DMS153 (cell line): ENCODE measurements at places on chromosomes 12 and 14.

- no peak for DNase-seq
Measured at GRCh38 chr12:39442831-39443080, 164 bp downstream of the KIF21A start.

DNA sequence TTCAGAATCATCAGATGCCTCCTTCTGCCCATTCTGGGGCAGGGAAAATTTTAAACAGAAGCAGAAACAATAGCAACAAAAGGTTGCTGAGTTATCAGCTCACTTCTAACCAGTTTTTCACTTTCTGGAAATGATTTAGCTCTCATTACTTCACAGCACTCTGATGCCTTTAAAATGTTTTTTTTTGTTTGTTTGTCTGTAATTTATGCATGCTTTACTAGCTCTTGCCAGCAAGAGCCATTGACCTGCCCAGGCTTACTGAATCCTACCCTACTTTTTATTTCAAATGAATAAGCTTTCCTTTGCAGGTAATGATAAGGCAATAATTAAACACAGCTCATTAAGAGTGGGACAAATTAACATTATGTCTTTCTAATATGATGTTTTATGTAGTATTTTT lies 466.1 kb upstream of the NOVA1 start:
- no peak for DNase-seq

DNA sequence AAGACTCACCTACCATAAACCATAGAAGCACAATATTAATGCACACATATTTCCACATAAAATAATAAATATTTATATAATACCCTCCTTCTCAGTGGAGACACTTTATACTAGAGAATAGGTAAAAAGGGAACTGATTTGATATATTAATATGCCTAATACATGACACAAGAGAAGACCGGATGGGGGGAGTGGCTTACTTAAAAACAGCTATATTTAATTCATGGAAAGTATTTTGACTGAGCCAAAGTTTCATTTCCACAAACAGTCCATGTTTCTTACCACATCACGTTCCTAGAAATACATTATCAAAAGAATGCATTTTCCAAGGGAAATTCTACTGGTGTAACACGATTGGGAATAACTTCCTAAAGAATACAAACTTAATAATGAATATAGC lies 63.4 kb downstream of the ITPR2 start:
- DNase-seq, result no peak

- DNase-seq, result no peak
Measured at GRCh38 chr12:132049876-132050275, 94.2 kb downstream of the DDX51 start.

DNA sequence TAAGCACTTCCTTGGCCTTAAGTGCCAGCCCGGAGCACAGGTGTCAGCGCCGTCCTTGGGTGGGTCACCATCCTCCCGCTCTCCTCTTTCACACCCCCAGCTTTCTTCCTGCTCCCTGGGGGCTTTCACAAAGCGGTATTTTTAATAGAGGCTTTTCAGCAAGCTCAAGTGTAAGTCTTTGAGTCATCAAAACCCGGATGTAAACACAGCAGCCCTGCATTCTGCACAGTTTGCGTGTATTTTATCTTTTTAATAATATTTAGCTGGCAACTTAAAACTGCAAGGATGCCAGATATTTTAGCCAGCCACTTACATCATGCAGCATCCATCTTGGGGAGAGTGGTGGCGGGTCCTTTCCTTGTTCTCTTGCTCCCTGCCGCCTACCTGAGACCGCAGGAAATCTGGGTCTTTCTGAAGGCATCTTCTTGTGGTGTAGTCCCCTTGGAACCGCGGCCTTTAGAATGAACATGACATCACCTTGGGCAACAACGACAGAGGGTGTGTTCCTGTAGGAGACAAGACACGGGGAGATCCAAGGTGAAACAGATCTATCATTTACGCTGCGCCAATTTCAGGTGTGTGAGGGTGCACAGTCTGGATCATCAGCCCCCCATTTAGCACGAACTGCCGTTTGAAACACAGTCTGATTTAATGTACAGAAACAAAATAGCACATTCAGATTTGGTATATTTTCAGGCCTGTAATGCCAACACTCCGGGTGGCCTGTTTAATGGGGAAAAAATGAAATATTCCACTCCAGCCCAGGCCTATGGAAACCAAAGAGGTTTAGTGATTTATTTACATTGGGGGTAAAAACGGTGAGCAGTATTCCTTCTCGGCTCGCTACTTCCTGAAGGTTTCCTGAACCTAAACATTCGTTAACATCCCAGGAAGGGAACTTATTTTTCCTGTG lies 12.5 kb upstream of the IRF2BPL start:
- DNase-seq, result peak; percentile 48

DNA sequence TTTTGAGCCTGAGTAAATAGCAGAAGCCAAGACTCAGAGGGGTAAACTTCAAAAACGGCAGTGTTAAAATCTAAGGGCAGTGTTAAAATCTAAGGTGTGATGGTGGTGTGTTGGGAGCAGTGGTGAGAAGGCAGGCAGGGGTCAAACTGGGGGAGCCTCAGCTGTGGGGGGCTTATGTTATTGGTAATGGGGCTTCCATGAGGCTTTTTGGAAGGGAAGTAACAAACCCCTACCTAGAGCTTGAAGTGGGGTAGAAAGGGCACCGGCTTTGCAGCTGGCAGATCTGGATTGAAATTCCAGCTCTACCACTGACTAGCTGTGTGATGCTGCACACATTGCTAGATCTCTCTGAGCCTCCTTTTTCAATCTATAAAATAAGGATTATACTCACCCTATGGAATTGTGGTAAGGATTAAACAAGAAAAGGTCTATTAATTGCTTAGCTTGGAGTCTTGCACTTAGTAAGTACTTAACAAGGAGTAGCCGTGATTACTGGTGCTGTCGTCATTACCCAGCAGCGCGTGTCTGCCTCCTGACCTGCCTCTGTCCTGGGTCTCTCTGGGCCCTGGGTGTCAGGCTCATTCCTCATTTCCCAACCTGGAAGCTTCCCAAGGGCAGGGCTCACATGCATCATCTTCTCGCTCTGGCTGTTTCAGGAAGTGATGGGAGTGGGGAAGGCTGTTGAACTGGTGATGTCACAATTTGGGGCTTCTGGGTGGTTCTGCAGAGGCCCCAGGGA lies 18.5 kb upstream of the KRT80 start:
- no peak for DNase-seq

DNA sequence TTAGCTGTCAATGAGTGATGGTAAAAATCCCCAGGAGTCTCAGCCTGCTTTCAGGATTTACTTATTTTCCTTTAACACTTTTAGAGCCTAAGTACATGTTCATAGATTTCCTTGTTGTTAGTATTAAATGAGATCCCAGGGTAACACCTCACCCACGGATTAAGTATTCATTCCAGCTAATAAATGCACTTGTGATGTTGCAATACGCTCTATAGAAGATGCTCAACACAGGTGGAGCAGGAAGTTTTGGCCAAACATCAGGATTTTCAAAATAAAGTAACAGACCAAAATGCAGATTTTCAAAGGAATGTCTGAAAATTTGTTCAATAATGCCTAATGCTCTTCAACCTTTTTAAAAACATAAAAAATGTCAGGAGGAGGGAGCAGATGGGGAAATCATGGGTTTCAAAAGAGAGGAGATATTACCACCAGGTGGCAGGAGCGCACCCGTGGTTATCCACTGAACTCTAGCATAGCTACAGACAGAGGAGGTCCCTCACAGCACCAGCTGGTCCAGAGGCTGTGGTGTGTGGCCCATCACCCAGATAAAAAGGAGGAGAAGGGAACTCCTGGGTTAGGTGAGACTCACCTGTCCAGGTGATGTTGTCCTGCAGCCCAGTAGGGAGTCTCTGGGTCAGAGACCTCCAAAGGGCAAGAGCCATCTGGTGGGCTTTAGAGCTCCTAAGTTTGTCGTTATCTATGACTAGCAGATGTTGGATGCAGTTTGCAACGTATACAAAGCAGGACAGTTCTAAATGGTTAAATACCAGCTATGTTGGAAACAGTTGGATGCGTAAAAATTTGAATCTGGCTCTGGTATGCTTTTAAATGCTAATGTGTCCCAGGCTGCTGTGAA lies 1158.4 kb upstream of the TMEM132C start:
- DNase-seq, result peak; percentile 16

- no peak for DNase-seq
Measured at GRCh38 chr14:65075628-65076325, 26.5 kb downstream of the MAX start.

- DNase-seq, result no peak
Measured at GRCh38 chr14:97726676-97727075, 929.5 kb downstream of the VRK1 start.

GRCh38 chr12:58341791-58342190 lies 400.4 kb downstream of the ATP23 start:
- DNase-seq, result peak; percentile 85

GRCh38 chr12:125303337-125303736 lies 238.1 kb downstream of the AACS start:
- DNase-seq, result no peak

GRCh38 chr12:810671-811415 lies 58.5 kb downstream of the WNK1 start:
- DNase-seq, result no peak

DNA sequence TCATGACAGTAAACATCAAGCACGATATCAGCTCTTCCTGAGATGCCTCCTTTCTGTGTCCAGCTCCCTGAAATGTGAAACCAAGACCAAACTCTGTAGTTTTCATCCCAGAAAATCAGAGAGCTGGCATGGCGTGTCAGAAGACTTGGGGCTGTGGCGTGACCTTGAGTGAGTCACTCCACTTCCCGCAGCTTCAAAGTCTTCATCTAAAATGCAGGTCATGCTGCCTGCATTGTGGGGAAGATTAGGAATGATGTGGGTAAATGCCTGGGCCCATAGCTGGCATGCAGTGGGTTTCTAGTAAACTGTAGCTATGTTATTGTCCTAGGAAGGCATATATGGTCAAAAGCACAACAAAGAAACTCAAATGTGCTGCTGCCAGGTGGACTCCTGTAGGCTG lies 28.8 kb downstream of the OAS2 start:
- DNase-seq, result no peak

- DNase-seq, result no peak
Measured at GRCh38 chr12:12294215-12295005, 27.6 kb upstream of the LRP6 start.

GRCh38 chr14:67519406-67519805 lies 13.7 kb upstream of the PLEKHH1 start:
- DNase-seq, result no peak

- DNase-seq, result no peak
Measured at GRCh38 chr12:130879781-130880389, 8.0 kb downstream of the RAN start.

- no peak for DNase-seq
Measured at GRCh38 chr12:48997719-48998496, 1.3 kb downstream of the DDN start.

DNA sequence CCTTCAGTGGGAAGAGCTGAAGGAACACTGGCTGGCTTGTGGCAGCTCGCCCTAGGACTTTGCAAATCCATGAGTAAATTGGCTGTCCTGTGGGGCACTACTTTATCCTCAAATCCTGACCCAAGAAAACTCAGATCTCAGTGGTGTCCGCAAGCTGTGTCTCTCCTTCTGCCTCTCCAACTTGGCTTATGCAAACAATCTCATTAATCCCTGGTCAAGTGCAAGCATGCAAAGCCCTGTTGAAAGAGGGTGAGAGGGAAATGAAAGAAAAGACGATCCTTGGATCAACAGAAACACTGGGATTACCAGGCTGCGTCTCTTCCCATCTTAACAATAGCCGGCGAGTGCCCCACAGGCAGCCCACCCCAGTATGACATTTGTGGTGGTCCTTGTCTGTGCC lies 901.6 kb downstream of the BCL11B start:
- no peak for DNase-seq
